ENCODE measurements at places on chromosomes 2 and 18.

DNA sequence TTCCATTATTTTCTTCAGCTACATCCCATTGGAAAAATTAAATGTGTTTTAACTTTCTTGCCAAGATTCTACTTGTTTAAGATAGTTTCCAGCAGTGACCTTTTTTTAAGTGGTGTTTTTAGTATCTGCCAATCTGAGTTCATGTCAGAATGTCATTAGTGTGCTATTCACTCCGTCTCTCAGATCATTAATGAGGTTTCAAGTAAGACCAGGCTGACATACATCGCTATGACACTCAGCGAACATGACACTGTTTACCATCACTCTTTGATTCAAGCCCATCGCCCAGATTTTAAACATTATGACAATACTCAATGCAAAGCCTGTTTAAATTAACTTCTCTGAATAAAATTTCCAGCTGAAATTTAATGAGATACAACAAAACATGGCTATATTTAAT lies 272.0 kb upstream of the KYNU start:
- no peak for DNase-seq

DNA sequence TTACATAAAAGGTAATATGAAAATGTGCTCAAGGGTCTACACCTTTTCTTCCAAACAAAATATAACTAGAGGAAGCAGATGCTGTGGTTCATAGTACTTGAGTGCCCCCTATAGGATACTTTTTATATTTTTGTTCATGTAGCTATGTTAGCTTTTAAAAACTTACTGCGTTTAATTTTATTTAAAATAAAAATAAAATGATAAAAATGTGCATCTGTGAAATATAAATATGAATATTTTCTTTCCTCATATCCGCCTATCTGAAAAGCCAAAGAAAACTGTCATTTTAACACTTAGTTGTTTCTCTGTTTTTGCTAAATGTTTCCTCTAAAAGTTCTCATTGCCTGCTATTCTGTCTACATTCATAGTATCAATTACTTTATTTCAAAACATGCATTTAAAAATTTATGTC lies 9.6 kb upstream of the LRP1B start:
- no peak for DNase-seq

GRCh38 chr2:143486976-143487375 lies 357.8 kb downstream of the ARHGAP15 start:
- DNase-seq: no peak

DNA sequence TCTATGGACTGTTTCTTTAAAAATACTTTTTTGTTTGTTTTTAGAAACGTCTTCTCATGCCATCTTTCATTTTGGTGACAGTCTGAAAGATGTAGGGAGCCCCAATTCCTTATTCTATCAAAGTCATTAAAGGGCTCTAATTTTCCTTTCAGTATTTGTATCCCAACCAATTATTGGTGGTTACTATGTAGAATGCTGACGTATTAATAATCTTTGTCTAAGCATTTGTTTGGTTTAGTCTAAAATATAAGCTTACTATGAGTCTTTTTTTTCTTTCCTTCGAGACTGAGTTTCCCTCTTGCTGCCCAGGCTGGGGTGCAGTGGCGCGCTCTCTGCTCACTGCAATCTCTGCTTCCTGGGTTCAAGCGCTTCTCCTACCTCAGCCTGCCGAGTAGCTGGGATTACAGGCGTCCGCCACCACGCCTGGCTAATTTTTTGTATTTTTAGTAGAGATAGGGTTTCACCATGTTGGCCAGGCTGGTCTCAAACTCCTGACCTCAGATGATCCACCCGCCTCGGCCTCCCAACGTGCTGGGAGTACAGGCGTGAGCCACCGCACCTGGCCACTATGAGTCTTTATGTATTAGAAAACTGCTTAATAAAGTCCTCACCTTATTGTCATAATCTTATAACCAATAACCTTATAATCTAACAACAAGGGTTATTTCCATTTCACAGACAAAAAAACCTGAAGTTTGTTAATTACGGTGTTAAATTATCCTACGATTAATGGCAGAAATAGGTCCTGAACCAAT lies 849 bp upstream of the VRK2 start:
- DNase-seq: no peak

DNA sequence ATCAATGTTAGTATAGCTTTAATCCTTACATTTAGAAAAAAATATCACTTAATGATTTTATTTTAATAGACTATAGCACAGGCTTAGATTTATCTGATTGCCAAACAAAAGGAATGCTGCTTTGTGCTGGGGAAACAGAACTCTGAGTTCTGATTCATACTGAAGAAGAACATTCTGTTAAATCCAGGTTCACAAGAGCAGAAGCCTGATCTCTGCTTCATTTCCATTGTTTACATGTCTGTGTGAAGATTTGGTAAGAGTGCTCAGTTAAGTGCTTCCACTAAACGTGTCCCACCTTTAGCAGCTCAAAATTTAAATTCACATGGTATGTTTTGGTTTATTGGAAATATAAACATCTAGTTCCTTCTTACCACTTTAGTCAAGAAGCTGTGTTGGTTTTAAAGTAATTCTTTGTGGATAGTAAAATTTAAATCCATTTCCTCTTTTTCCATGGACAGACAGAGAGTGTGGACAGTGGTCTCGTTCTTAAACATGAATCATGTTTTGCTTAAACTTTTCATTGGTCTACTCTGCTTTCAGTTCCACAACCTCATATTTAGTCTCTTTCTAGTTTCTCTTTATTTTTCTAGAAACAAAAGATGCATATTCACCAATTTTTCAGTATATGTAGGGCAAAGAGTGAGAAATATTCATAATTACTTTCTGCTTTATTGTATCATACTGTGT lies 59.1 kb downstream of the NYAP2 start:
- DNase-seq: no peak

GRCh38 chr2:197007716-197008628 lies 81.5 kb upstream of the PGAP1 start:
- DNase-seq: no peak

- DNase-seq: no peak
Observed at GRCh38 chr2:85956646-85957039, 67.9 kb upstream of the ST3GAL5 start.

GRCh38 chr18:75830828-75831227 lies 403.3 kb upstream of the SMIM21 start:
- DNase-seq: no peak

DNA sequence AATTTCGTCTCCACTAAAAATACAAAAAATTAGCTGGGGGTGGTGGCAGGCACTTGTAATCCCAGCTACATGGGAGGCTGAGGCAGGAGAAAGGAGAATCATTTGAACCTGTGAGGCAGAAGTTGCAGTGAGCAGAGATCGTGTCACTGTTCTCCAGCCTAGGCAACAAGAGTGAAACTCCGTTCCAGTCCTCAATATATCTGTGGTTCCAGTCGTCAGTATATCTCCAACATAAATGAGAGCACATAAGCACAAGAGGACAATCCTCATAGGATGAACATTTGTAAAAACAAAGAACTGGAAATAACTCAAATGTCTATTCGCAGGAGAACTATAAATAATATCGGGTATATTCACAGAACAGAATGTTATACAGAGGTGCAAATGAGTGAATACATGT lies 13.1 kb upstream of the PLEK start:
- DNase-seq: no peak

GRCh38 chr2:25977768-25978167 lies 4.5 kb downstream of the KIF3C start:
- DNase-seq: no peak

- DNase-seq: no peak
Observed at GRCh38 chr2:222309766-222310165, 11.0 kb upstream of the PAX3 start.

All from activated CD8-positive, alpha-beta memory T cell treated with anti-CD3 and anti-CD28 coated beads, Interleukin-2, amount 50 U/mL, for 4 hours (primary cell).